Fibroblast of skin of right quadriceps (primary cell): ENCODE measurements at places on chromosomes 2 and 18.

DNA sequence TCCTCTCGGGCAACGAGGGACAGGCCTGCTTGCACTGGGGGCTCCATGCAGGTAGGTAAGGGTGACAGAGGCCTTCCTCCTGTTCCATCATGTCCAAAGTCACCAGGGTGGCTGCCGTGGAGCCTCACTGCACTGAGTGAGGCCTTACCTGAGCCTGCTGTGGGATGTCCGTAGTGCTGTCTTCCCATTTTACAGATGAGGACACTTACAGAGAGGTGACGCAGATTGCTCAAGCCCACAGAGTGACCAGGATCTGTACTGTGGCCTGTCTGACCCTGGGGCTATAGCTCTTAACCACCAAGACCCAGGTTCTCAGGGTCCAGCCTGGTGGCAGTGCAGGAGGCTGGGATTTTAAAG lies 5.4 kb downstream of the ATOH8 start:
- DNase-seq, result no peak

DNA sequence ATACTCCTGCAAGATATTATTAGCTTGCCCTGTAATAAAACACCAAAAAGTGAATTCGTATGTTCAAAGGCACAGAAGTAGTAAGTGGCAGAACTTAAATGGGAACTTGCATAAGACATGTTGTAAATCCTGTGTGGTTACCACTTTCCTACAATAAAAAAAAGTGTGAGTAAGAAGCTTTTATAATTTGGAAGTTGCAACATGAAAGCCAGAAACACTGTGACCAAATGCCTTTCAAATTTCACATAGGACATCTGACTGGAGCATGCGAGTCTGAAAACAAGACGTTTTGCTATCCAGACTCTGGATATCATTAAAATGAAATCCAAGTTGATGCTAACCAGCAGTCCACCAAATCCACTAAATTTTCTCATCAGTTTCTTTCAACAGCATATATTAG lies 886.2 kb upstream of the NRXN1 start:
- peak; percentile 93 for DNase-seq

- no peak for DNase-seq
These were observed 28.9 kb downstream of the PPP1CB start for GRCh38 chr2:28780496-28780895.

DNA sequence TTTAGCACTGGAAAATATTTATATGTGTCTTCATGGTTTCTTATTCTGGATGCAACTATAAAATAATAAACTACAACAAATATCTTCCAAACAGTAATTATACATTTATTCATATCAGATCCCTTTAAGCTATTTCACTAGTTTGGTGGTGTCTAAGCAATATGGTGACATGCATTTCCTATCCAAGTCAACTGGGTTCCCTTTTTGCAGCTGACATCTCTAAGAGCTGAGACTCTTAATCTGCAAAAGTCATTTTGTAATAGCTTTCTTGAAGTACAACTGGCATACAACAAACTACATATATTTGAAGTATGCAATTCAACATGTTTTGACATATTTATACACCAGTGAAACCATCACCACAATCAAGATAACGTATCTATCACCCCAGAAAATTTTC lies 59.9 kb upstream of the SLC1A4 start:
- no peak for DNase-seq

- no peak for DNase-seq
These were observed 275.0 kb downstream of the MREG start for GRCh38 chr2:215738351-215738750.

DNA sequence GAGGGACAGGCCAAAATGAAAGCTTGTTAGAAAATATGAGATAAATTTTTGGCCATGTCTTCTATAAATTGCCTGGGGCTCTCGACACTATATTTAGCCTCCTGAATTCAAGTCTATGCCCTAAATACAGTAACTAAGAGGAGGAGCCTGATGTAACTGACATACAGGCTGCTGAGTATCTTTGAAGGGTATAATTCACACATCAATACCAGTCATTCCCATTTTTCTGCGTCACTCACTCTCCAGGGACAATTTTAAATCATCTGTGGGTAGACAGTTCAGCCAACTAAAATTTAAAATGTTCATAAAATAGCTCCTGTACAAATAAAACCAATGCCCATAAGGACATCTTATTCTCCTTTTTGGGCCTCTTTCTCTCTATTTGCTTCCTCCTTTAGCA lies 105.9 kb downstream of the AP1S3 start:
- DNase-seq, result no peak

DNA sequence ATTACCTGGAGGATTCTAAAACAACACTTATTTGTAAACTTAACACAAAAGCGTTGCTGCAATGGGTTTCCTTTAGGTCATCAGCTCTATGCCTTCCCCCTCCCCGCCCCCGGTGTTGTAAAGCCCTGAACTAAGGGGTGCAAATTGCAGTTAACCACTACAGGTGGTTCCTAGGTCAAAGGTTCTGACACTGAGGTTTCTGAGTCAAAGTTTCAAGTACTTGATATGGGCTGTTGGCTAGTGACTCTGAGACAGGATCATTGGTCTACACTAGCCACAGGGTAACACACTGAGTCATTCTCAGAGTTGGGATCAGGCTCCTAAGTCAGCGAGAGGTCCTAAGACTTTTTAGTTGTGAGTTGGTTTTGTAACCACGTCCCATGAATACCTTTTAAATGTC lies 15.4 kb downstream of the IL1B start:
- DNase-seq, result no peak

GRCh38 chr18:72041313-72042032 lies 502.7 kb downstream of the CBLN2 start:
- no peak for DNase-seq

- DNase-seq, result no peak
These were observed 40.8 kb downstream of the SCRN3 start for GRCh38 chr2:174436351-174436750.

- peak; percentile 64 for DNase-seq
These were observed 360.3 kb downstream of the IRS1 start for GRCh38 chr2:226439337-226439736.

- DNase-seq, result no peak
These were observed 184.6 kb upstream of the ZNF804A start for GRCh38 chr2:184413671-184414229.

GRCh38 chr2:136664713-136665405 lies 100.5 kb upstream of the THSD7B start:
- no peak for DNase-seq

- no peak for DNase-seq
These were observed 21.2 kb downstream of the GPC1 start for GRCh38 chr2:240456447-240457222.
